ENCODE measurements at places on chromosomes 7 and 10.

DNA sequence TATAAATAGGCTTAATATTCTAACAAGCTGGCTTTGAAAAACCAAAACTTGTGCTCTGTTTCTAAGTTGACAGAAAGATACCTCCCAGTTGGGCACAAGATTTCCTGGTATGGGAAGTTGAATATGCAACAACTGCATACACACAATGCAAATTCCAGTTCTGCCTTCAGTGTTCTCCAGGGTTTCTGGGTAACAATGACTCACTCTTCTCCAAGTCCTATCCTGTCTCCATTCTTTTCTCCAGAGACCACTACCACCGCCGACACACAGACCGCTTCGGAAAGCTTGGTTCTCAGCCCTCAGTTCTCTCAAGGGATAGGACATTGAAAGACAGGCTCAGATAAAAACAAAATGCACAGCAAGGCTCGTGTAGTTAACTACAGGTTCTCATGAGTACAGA, 12.2 kb downstream of the PDE1C start:
- peak; percentile 58 for DNase-seq

- no peak for DNase-seq
These were observed 53.0 kb downstream of the KLRG2 start for GRCh38 chr7:139430443-139430842.

GRCh38 chr7:14184292-14184864, 194.9 kb upstream of the ETV1 start:
- no peak for DNase-seq

DNA sequence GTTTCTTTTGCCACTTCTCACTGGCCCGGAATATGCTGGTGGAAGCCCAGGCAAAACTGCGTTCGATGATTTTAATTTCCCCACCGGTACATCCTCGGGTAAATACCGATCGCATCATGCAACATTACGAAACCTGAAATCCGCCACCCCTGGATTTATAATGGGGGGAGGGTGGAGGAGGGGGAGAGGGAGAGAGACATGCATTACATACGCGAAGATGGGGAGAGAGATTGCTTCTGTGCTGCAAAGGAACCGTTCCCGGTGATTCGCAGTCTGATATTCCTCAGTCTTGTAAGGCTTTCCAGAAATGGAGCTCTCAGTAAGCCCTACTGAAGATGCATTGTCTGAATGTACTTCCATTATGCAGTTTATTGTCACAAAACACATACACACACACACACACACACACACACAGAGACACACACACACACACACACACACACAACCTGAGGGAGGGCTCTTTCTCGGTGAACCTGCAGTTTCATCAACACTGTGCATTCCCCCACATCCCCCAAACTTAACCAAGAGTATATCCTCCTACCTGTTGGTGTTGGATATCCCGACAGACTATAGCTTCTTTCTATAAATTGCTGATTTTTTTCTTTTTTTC, 741 bp downstream of the GPR85 start:
- peak; percentile 35 for DNase-seq

DNA sequence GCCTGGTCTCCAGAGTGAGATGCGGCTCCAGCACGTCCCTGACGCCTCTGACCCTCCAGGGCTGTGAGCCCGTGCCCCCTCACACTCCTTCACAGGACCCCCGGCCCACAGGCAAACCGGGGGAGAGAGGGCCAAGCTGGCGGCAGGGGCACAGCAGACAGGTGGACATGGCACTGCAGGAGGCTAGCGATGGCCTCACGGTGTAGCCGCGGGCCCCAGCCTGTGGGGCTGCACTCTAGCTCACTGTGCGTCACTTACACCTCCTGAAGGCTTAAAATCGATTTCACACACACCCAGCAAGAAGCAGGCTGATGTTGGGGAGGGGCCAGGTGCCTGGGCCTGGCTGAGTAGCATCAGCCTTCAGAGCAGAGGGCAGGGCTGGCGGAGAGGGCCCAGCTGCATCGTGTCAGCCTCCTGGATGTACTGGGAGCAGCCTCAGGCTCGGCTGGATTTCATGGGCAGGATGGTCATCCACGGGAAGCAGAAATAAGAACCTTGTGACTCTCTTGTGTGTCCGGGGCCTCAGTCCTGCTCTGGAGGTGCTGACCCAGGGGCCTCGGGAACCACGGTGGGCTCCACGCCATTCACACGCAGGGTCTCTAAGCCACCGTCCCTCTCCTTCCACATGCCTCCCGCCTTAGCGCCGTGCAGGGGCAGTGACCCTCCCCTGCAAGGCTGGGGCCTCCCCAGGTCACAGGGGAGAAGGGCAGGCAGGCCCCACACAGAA, 19.4 kb upstream of the KNDC1 start:
- DNase-seq: no peak

GRCh38 chr10:45378914-45379726, 5.1 kb downstream of the ALOX5 start:
- no peak for DNase-seq

GRCh38 chr10:124701435-124701834, 42.7 kb downstream of the FAM53B start:
- DNase-seq: no peak

DNA sequence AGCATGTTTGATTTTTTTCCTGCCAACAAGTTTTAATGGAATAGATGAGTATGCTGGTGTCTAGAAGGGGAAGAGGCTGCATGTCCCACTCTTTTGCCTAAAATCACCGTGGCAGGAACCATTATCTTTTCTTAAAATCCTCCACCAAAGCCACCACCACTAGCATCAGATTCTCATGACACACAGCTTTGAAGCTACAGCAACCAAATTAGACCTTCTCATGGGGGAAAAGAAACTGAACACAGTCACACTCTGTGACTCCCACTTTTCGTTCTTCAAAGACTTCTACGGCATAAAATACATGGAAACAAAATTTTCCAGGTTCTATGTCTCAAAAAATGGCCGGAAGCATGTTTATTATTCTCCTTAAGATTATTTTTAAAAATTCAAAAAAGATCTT, 81.8 kb downstream of the SGMS1 start:
- no peak for DNase-seq
